ENCODE measurements at places on chromosomes 5 and 9. TPM values are rescaled to one million over a fixed set of nuclear protein-coding genes. Genes with fewer than 3 reads are reported as not detected.

DNA sequence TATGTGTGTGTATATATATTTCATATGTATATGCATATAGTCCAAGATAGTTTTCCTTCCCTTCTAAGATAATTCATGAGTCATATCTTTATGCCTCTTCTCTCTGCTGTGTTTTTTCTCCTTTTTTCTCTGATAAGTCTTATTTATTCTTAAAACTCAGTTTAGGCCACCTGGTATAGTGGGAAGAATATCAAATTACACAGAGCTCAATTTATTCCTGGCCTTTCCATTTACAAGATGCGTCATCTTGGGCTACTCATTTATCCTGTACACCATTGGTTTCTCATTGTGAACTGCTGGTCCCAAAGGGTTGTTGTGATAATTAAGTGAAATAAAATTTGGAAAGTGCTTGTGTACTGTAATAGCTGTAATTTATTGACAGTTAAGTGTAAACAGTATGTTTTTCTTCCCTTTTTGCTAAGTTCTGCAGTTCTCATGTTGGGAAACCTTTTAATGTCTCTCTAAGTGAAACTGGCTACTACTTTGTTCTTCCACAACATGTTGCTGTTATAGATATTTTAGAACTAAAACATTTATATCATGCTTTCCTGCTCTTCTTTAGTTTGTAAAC lies 19.4 kb downstream of the CCDC171 start:
- DNase-seq = no peak

DNA sequence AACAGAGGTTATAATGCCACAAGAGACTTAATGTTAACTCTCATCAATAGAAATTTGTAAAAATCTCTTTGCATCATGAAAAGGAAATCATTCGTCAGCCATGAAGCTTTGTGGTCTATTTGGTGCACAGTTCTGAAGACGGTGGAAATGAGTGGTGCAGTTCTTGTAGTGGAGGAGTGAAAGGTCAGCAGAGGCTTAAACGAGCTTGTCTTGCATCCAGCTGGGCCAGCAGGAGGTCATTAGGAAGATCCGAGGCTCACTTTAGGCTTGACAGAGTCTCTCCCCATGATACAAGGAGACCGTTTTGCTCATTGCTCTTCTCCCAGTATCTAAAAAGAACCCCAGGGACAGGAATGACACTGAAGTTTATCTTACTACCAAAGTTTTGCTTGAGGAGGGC lies 440.8 kb downstream of the BNC2 start:
- no peak for DNase-seq

GRCh38 chr5:53045263-53045662 lies 56.1 kb downstream of the ITGA2 start:
- no peak for DNase-seq

DNA sequence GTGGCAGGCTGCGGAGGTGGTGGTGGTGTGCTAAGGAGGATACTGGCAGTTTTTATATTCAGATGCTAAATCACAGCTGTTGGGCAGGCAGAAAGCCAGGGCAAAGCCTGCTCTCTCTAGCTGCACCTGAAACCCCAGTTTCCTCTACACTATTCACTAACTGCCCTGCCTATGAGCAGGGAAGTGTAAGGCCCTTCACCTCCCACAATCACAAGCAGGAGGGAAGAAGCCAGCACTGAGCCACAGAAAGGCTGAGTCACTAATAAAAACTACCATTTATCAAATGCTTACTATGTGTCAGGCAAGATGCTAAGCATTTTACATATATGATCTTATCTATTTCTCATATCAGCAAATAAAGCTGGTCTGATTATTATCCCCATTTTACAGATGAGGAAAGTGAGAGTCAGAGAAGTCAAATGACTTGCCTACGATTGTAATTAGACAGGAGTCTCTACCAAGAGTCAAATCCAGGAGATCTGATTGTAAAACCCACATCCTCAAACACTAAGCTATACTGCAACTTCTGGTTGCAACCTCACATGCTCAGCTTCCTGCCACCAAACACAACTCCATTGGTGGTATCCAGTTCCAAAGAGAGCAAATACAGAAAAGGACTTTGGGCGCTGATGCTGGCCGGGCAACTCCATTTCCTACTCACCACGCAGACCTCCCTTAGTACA lies 17.7 kb upstream of the IL6ST start:
- no peak for DNase-seq

GRCh38 chr5:77396017-77396416 lies 96.1 kb downstream of the WDR41 start:
- no peak for DNase-seq

DNA sequence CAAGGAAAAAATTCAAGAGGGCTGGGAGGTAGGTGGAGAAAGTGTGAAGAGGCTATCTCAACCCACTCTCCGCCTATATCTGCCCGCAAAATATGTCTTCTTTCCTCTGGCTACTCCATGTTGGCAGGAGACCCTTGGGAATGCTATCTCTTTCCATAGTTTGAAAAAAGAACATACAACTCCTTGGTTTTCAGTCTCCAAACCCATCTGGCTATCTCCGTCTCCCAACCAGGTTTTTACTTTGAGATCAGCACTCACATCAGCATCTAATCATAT lies 109.9 kb upstream of the IFNE start:
- DNase-seq = no peak

GRCh38 chr9:130973686-130974281 lies 34.7 kb upstream of the FIBCD1 start:
- no peak for DNase-seq

Gene ENG
- 10.6 TPM for total RNA-seq

Gene KIF4B
- total RNA-seq = not detected
